ENCODE measurements at places on chromosomes 7 and 10.

GRCh38 chr7:132213583-132213982 lies 362.7 kb downstream of the PLXNA4 start:
- DNase-seq = no peak

GRCh38 chr7:20835111-20835750 lies 48.5 kb upstream of the SP8 start:
- no peak for DNase-seq

- no peak for DNase-seq
Observed at GRCh38 chr10:24513155-24513554, 210.5 kb downstream of the ARHGAP21 start.

GRCh38 chr7:117896339-117896738 lies 23.1 kb upstream of the CTTNBP2 start:
- DNase-seq = no peak

GRCh38 chr7:72035266-72035665 lies 376.9 kb downstream of the CALN1 start:
- DNase-seq = no peak

GRCh38 chr10:103493362-103493915 lies at the start of gene NEURL1:
Gene NEURL1, plus strand, starts transcription at chr10:103493705. Its CDS starts 683 bp downstream, at chr10:103494388.
- DNase-seq = peak; percentile 46

Data from hematopoietic multipotent progenitor cell (in vitro differentiated cells).